CD4-positive, alpha-beta T cell treated with Interferon gamma for 1 hour (primary cell): ENCODE measurements at places on chromosomes 4 and X.

DNA sequence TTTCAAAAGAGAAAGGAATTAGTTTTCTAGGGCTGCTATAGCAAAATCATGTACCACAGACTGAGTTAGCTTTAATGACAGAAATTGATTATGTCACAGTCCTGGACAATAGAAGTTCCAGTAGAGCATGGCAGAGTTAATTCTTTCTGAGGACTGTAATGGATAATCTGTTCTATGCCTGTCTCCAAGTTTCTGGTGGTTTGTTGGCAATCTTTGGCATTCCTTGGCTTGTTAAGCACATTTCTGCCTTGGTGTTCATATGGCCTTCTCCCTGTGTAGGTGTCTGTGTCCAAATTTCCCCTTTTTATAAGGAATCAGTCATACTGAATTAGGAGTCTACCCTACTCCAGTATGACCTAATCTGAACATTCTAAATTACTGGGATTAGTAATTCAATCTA lies 336.1 kb upstream of the PABPC4L start:
- no peak for DNase-seq

DNA sequence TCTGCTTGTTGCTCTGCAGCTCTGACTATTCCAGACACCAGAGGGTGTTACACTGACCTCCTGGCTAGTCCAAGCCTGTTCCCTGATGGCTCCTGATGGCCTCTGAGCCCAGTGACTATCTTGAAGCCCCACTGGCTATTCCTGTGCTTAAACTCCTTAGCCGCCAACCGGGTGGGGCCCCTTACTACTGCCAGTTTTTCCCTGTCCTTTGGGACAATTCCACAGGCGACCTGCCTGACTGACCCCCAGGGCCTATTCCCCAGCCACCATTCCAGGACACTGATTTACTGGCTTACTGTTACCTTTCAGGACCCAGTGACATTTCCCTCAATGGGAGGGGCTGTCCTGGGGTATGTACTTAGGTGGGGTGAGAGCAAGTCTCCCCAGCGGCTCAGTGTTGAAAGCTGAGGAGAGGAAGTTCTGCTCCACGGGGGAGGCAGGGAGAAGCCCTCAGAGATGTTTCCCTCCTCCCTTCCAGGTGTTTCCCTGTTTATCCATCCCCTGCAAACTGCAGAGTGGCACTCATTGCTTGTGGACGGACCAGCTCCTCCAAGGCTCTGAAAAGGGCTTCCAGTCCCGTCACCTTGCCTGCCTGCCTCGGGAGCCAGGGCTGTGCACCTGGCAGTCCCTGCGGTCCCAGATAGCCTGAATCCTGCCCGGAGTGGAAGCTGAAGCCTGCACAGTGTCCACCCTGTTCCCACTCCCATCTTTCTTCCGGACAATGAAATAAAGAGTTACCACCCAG lies 4.0 kb downstream of the TIMP1 start:
- DNase-seq, result no peak

GRCh38 chrX:45404206-45404605 lies 203.5 kb upstream of the DIPK2B start:
- DNase-seq, result no peak

GRCh38 chrX:16930392-16930791 lies 16.1 kb upstream of the REPS2 start:
- no peak for DNase-seq

DNA sequence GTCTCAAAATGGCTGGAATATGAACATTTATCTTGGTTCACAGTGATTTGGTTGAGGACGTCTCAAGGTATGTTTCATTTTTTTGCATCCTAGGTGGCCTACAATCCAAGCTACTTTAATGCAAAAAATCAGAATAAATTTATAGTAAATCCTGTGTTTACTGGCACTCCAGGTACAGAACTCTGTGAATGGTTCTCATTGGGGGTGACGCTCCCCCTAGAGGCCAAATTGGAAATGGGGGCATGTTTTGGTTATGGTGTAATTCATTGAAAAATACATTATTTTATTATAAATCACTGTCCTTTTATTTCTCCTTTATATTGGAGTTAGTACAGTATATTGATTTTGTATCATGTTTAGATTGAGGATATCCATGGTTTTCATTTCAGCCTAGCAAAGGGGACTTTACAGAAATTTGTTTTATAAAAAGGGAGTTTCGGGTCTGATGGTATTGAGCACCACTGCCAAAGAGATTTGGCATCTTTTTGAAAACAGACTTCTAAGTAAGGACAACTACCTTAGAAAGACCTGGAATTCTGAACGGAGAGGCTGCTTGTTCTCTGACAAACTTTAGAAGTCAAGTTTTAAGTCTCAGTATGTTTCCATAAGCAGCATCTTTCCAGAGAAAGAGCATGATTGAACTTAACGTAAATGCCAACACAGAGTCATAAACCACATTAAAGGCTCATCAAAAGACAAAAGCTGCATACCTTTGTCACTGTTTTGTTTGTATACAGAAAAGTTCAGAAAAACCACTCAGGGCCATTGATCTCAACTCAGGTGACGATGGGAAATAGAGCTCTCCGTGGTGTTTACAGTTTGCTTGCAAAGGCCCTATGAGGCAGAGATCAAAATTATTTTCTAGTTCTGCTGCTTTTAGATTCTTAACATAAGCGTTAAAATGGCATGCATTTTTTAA lies 19.4 kb downstream of the MTM1 start:
- peak; percentile 6 for DNase-seq

GRCh38 chr4:111943796-111944203 lies 201.5 kb upstream of the FAM241A start:
- DNase-seq, result no peak

- no peak for DNase-seq
These were observed 9.6 kb downstream of the LRPAP1 start for GRCh38 chr4:3522651-3523050.

DNA sequence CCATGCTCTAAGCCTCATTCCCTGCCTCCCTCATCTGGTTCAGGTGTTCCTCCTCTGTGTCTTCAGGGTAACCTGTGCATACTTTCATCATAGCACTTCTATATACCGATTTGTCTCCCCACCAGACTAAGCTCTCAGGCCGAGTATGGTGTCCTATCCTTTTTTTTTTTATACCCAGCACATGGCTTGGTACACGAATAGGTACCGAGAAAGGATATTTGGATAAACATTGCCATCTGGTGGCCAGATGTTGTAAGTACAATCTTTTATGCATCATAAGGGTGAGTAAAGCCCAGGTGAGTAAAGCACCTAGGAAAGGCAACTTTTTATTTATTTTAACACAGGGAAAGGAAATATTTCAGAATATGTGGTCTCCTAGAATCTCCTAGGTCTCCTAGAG lies 68.4 kb downstream of the MID2 start:
- DNase-seq, result no peak

GRCh38 chrX:74656079-74656745 lies 41.8 kb upstream of the RLIM start:
- no peak for DNase-seq

GRCh38 chr4:173018446-173018845 lies 150.2 kb upstream of the GALNT7 start:
- no peak for DNase-seq

- DNase-seq, result no peak
These were observed 168.1 kb downstream of the FAT4 start for GRCh38 chr4:125482822-125483221.

GRCh38 chr4:70734971-70735370 lies 13.2 kb downstream of the RUFY3 start:
- no peak for DNase-seq

- no peak for DNase-seq
These were observed 161.0 kb upstream of the RAPGEF2 start for GRCh38 chr4:158941895-158942294.

GRCh38 chr4:181427076-181427475 lies 816.1 kb upstream of the TENM3 start:
- no peak for DNase-seq

GRCh38 chr4:1686440-1687036 lies 2.4 kb upstream of the FAM53A start:
- no peak for DNase-seq

GRCh38 chr4:183636503-183636902 lies 22.5 kb downstream of the RWDD4 start:
- no peak for DNase-seq

GRCh38 chr4:12729384-12729783 lies 754.8 kb downstream of the RAB28 start:
- no peak for DNase-seq

GRCh38 chrX:22320236-22320873 lies 47.6 kb downstream of the CBLL2 start:
- DNase-seq, result no peak

GRCh38 chr4:116180157-116180601 lies 905.2 kb downstream of the TRAM1L1 start:
- no peak for DNase-seq

- DNase-seq, result no peak
These were observed 246.2 kb downstream of the SCFD2 start for GRCh38 chr4:53119680-53120079.

DNA sequence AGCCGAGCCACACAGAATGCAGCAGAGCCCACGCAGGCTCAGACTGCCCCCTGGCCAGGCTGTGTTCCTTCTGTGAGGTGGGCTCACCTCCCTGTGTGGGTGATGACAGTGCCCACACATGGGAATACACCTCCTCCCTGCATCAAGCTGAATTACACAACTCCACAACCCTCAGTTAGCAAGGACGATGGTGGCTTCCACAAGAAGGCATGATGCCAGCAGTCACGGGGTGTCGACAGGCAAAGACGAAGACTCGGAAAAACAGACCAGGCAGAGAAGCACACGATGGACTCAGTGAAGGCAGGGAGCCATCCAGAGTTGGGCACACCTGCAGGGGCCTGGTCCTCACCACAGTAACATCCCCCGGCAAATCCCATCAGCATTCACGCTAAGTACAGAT lies 12.1 kb downstream of the LETM1 start:
- DNase-seq, result no peak

GRCh38 chr4:35164063-35164462 lies 1080.3 kb downstream of the ARAP2 start:
- DNase-seq, result no peak

- no peak for DNase-seq
These were observed 47.7 kb downstream of the LNX1 start for GRCh38 chr4:53543561-53543960.

- no peak for DNase-seq
These were observed 14.6 kb downstream of the AMOT start for GRCh38 chrX:112826023-112826422.

DNA sequence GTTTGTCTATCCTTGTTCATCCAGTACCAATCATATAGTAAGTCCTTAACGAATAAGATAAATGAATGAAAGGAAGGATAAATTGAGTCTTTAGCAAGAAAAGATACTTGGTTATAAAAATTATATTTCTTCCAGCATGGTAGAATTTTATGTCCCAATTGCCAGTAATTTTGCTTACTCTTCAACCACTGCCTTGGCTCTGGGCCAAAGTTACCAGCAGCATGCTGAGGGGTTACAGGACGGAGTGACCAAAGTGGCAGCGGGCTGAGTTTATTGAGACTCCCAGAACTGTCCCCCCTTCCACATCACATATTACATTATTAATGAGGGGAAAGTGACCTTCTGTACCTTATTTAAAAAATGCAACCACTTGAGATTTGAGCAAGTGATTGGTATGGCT lies 121.7 kb downstream of the RASGEF1B start:
- no peak for DNase-seq

- no peak for DNase-seq
These were observed 5.4 kb upstream of the BBS7 start for GRCh38 chr4:121875652-121876051.

DNA sequence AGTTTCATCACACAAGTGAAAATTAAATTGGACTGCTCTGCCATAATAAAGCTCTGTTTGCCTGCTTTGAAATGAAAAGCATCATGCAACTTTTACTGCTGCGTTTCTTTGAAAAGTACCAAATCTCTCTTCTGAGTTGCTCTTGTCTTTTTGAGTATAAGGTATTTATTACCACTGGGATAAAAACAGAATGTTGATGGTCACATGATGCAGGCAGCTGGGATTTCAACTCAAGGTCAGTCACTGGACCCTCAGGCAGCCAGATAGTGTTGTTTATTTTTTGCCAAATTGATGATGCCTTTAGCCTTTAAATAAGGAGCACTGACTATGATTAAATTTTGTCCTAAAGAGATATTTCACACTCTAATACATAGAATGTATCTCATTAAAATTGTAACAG lies 32.7 kb downstream of the DMD start:
- no peak for DNase-seq

DNA sequence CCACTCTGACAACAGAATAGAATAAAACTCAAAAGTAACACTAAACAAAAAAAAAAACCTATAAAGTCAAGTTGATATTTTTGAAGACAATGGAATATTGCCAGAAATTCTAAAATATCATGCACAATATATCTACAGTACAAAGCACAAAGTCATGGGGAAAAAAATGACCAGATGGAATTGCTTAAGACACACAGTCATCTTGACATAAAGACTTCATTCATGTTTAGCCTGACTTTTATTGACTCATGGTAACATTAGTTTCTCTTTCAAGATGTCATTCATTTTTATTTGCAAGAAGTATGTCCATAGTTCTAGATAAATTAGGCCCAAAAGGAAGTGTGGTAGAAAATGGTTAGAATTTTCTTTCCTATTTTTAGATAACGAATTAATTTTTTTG lies 259.1 kb downstream of the CAMK2D start:
- DNase-seq, result no peak

DNA sequence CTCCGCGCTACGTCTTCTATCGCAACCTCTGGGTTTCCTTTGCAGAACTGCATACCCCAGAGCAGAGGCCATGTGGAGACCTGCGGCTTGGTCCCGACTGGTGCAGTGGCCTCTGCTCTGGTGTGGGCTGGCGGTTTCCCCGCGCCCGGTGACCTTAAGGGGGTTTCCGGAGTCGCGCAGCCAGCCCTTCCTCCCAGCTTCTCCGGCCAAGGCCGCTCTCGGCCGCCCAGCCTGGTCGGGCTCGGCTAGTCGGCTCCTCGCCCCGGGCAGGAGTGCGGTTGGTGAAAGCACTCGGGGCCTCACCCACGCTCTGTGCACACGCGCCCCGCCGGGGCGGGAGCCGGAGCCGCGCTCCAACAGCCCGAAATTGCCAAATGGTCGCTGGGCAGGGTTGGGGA lies 84.9 kb downstream of the BCOR start:
- DNase-seq, result peak; percentile 14
